ENCODE measurements at places on chromosomes 7 and 10.

DNA sequence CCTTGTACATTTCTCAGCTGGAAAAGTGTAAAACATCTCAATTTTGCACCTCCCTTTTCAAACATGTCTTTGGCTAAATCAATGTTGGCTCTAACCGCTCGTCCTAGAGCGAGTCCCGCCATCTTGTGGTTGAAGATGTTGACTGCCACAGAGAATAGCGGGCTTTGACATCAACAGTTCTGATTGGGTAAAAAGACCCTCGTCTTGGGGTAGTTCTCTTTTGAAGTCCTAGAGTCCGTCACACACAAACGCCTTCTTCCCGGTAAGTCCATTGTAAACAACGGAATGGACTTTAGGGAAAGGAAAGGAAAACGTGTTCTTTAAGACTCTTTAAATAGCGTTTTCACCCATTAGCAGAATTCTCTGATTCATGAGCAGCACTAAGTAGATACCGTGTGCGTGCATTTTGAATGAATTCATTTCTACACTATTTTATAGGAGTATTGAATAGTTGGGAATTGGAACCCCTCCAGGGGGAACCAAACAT is 452 bp upstream of the RPP30 start:
- DNase-seq = peak; percentile 49

- DNase-seq = no peak
Measured at GRCh38 chr7:92343714-92344113, 97.9 kb downstream of the ANKIB1 start.

GRCh38 chr10:60714233-60714632 is 64.0 kb upstream of the CDK1 start:
- no peak for DNase-seq

GRCh38 chr10:100148353-100149211 is 37.2 kb downstream of the ERLIN1 start:
- no peak for DNase-seq

- DNase-seq = no peak
Measured at GRCh38 chr10:35579726-35580422, 25.3 kb upstream of the GJD4 start.

DNA sequence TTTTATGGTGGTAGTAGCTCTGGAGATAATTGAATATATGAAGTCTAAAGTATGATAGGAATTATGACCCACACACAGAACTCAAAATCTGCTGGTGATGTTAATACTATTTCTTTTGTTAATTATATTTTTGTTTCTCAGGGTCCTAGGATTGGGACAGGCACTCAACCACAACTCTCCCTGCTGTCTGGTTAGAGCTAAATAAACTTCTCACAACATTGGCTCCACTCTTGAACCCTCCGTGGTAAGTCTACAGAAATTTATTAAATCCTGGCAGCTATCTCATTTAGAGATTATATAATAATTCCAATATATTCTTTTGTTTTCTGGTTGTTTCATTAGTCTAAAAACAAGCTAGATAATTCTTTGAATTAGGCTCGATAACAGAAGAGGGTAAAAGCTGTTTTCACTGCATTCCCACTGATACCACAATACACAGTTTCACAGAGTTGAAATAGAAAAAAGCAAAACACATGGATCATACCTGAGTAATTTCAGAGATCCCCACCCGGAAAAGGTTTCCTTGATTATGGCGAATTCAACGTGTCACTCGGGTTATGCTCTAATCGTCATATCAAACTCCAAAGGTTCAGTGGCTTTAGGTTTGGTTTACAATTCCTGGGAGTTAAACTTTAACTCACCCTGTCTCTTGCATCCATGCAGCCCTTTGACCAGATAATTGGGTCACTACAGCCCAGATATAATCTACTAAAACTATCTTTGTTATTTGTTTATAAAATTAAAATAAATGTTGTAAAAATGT is at the start of gene A1CF:
Gene A1CF, minus strand, starts transcription at position 531 of the 763 bp plus-strand sequence. CDS start 25,687 bp downstream, outside the sequence.
- DNase-seq = no peak

- peak; percentile 35 for DNase-seq
Measured at GRCh38 chr7:64916-65341, 127.4 kb upstream of the FAM20C start.

DNA sequence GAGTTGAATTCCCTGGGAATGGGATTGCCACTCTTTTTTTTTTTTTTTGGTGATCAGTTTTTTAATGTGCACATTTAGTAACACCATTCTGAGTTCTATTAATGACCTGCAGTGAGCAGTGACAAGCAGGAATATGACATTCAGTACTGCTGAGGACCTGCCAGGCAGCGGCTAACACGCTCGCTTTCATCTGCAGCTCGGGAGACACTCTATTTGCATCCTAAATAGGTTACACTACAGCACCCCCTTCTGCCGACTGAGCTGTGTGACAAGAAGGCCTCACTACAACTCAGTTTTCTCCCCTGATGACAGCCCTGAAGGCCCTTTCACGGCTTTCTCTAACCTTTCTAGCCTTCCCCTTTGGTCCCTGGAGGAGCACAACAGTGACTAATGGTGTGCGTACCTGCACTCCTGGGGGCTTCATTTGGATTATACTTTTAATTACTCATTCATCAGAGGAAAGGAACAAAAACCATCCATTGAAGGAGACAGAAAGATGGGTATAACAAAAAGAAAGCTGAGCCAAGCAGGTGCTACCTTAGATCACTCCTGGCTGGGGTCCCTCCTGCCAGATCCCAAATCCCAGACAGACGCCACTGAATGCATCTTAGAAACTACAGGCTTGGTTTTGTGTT is 872.4 kb downstream of the LRMDA start:
- peak; percentile 74 for DNase-seq

DNA sequence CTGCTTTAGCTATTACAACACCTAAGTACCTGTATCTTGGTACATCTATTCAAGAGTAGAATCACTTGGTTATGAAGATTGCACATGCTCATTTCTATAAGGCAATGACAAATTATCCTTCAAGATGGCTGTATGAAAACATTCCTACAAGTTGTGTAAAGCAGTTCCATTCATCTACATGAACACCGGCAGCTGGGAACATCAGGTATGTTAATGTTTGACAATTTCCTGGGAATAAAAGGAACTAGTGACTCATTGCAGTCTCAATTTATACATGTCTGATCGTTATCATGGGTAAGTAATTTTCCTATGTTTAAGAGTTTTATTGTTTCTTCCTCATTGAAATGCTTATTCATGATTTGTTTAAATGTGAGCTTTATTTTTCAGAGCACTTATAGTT is 203.2 kb upstream of the SEMA3E start:
- no peak for DNase-seq

GRCh38 chr10:104434601-104435000 is 81.0 kb downstream of the CFAP58 start:
- no peak for DNase-seq

GRCh38 chr10:48976196-48976595 is 36.6 kb upstream of the LRRC18 start:
- DNase-seq = no peak

- DNase-seq = no peak
Measured at GRCh38 chr7:128112018-128112780, 81.0 kb upstream of the LRRC4 start.

GRCh38 chr10:17616403-17617030 is 657 bp downstream of the HACD1 start:
- DNase-seq = peak; percentile 62

GRCh38 chr10:71472466-71472865 is 75.7 kb downstream of the CDH23 start:
- no peak for DNase-seq

DNA sequence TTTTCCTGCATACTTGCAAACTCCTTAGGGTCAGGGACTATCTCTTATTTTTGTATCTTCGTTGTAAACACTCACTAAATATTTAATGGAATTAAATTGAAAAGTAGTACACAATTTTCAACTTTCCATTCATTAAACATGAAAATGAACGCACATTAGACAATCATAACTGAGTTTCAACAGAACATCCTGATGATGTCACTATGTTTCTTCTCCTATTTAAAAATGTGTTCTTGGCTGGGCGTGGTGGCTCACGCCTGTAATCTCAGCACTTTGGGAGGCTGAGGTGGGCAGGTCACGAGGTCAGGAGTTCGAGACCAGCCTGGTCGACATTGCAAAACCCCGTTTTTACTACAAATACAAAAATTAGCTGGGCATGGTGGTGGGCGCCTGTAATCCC is 14.1 kb upstream of the PURB start:
- no peak for DNase-seq

GRCh38 chr7:132697003-132697402 is 120.7 kb upstream of the PLXNA4 start:
- no peak for DNase-seq

DNA sequence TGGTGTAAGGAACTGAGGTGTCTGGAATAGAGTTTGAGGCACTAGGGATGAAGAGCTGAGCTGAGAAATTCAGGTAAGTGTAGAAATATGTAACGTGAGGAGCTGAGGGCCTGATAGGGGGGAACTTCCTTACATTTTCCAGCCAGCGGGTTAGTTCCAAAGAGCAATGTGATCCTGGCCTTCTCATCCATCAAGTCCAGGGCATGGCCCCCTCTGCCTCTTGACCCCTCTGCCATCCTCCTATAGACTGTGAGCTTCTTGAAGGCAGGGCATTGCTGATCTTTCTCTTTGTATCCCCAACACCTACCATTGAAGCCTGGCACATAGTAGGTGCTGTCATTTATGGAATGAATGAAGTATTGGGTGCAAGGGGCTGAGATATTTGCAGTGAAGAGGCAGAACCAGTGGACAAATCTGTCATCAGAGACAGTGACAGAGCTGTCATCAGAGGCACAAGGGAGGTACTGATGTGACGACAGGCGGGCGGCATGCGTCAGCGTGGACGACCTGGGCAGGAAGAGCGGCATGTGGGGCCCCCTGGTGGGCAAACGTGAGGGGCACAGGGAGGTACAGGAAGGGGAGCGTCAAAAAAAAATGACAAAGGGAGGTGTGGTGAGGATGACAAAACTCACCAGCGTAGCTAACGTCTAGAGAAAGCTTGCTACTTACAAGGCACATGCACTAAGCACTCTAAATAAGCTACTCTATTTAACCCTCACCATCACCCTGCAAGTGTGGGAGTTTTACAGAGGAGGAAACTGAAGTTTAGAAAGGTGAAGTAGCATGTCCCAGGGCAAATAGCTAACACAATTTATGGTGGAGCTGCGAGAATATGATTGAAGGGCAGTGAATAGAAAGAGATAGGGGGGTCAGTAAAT is 5.2 kb upstream of the CAMK2G start:
- DNase-seq = peak; percentile 80

- no peak for DNase-seq
Measured at GRCh38 chr7:106394526-106394925, 109.7 kb upstream of the NAMPT start.

DNA sequence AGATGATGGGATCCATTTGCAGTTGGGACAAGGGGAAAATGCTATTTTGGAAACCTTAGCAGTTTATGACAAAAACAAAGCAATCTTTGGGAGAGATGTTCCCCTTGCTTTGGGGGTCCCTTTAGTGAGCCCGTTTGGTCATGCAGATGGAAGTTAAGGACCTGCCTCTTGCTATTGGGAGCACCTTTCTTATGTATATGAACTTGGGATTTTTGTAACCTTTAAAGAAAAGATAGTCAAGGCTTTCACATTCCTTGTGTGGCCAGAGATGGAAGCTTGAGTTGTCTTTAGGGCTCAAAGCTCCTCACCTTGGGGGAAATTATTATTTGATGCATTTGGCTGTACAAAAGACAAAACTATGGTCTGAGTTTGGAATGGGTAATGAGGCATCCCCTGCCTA is 179.0 kb upstream of the PLPP4 start:
- DNase-seq = no peak

DNA sequence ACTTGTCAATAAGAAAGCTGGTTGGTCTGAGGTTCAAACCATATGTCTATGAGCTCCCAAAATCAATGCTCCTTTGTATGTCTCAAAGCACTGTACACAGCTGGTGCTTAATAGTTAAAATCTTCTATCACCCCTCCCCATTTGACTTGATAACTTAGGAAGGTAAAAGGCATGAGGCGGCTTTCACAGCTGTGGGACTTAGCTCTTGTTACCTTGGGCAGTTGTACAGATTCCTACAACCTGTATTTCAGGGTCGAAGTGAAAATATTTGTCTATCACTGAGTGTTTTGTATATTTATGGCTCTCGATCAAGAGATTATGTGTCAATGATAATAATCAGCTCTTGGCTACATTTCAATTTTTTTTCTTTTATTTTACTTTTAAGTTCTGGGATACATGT is 992 bp upstream of the KIFBP start:
- DNase-seq = no peak

DNA sequence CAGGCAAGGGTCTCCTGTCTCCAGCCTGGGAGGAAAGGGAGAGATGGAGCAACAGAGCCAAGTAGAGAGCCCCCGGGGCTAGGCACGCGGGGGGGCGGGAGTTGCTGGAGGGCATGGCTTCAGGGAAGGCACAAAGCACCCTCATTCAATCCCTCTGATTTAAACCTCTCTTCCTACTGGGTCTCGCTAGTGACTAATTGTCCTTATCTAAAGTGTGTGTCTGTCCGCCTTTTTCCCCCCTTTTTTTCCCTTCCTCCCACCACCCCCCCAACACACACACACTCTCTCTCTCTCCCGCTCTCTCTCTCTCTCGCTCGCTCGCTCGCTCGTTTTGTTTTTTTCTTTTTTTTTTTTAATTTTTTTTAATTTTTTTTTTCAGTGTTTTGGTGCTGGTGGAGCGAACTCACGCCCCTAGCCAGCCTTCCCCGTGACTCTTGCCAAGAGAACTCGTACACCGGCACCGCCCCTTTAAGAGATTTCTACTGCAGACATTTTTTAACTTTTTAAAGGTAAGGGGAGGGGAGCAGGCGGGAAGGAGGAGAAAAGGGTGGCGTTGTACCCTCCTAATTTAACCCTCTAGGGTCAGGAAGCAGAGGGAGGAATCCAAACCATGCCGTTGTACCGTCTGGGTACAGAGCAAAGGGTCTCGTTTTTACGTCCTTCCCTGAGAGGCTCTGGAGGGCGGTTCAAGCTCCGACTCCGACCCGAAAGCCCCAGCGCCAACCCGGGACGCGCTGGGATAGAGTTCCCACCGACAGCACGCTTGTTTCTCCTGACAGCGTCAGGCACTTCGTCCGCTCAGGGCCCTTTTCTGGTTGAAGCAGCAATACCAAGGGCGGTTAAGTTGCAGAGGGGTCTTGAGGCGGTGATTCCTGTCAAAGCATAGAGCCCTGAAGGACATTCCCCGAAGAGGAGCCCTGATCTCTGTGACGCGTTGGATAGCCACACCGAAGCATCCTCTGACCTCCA is at the start of gene HPSE2:
Gene HPSE2, minus strand, starts transcription at position 195 of the 969 bp plus-strand sequence.
- DNase-seq = peak; percentile 42

DNA sequence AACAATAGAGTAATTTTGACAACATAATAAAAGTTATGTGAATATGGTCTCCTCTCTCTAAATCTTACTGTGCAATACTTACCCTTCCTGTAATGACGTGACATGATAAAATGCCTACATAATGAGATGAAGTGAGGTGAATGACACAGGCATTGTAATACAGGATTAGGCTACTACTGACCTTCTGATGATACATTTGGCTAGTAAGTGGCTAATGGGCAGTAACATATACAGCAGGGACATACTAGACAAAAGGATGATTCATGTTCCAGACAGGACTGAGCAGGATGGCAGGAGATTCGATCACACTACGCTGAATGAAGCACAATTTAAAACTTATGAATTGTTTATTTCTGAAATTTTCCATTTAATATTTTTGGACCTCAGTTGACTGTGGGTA is 4.7 kb downstream of the C10orf88 start:
- DNase-seq = no peak
